Astrocyte of the spinal cord (primary cell): ENCODE measurements at places on chromosomes 5 and 9.

DNA sequence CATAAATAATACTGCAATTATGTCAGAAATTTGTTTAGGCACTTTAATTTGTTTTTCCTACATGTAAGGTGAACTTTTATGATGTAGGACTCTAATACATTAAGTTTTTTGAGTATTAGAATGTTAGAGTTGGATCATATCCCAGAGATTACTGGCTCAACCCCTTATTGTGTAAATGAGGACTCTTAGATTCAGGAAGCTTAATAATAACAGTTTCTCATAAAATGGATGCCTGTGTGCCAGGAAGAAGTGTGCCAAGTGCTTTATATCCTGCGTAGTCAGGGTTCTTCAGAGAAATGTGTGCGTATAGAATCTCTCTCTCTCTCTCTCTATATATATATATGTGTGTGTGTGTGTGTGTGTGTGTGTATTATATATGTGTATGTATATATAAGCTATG is 388.5 kb downstream of the CAAP1 start:
- DNase-seq: no peak

DNA sequence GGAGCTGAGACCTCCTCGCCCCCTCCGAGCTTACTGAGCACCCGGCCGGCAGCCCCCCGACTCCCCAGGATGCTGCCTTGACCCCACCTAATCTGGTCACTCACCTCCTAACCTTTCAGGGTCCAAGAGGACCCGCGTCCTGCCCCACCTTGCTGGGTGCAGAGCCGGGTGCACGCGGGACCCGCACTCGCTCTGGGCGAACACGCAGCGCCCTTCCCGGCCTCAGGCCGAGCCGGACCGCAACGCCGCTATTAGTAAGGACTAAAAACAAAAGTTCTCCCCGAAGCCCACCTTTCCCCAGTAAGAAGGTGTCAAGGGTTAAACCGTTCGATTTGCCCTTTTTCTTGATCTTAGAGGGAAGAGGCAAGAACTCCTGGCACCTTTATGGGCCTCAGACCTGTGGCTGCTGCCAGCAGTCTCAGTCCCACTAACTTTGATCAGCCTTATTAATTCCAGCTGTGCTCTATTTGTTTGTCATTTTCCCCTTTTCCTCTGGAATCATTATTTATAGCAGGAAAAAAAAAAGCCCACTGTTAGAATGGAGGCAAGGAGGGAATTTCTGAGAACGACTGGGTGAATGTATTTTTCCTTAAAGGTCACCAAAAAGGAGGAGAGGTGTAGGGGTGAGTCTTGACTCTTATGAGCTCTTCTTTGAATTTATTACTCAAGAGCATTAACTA is 10.5 kb downstream of the IRX2 start:
- DNase-seq: no peak

DNA sequence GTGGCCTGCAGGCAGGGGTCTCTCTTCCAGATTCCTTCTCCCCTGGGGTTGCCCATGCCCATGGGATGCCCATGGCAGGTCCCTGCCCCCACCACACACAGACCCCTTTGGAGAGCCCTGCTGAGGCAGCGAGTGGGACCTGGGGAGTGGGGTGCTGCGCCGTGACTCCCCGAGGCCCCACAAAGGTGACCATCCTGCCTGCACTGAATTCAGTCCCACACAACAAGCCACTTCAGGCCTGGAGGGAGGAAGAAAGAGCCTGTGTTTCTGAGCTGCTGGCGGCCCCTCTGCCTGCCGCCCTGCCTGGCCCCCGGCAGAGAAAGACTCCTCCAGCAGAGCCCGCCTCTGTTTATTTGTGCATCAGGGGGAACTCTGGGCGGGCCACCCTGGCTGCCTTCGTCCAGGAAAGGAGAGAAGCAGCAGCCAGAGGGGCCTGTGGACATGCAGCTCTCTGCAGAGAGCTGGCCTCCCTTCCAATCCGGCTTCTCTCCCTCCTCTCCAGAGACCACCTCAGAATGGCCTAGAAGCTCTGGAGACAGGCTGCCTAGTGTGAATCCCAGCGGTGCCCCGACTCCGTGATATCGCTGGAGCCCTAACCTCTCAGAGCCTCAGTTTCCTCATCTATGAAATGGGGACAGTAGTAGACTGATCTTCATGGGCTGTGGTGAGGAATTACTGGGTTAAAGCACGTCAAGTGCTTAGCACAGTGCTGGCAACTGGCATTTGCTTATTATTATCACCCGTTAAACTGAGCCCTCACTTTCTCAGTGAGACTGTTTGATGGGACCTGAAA is 72.9 kb downstream of the COL27A1 start:
- no peak for DNase-seq

DNA sequence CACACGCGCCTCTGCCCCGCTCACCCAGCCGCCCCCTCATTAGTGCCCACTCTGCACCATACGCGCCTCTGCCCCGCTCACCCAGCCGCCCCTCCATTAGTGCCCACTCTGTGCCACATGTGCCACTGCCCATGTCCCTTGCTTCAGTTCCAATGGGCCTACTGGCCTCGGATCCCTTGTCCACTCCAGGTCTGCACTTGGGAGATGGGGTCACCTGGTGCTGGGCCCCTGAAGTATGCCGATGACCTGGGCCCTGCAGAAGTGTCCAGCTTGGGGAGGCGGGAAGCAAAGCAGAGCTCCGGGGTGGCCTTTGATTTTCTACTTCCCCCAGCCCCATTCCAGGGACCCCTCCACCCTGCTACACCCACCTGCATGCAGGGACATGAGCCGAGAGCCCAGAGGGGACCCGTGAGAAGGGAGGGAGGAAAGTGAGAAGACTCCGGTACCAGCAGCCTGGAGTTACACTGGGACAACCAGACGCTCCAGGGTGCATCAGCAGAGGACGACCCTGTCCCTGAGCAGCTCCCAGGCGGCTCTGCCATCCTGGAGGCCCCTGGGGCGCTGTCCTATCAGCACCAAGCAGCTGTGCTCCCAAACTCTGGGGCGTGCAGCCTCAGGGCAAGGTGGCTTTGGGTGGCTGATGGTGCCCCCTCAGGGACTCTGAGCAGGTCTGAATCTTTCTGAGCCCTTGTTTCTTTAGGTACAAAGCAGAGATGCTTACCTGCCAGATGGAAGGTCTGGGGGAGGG is 140.8 kb downstream of the RXRA start:
- no peak for DNase-seq

DNA sequence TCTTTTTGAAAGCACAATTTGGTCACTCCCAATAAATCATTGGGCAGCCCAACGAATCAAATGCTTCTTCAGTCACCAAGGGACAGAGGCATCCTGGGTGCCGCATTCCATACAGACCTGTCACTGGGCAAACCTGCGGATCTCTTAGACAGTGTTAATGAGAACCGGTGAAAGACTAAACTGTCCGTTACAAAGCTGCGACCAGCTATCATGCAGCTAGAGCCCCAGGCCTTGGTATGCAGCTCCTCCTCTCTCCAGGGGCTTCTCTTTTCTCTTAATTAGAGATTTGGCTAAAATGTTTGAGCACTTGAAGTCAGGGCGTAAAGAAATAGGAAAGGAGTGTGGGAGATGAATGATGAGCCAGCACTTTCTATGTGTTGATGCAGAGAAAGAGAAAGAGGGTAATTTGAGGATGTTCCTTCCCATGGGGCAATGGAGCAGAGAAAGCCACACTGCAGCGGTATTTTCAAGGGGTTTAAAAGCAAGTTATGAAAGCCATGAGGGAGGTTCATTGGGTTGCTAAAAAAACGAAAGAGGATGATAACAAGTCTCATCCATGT is 175.3 kb downstream of the RFK start:
- peak; percentile 8 for DNase-seq

GRCh38 chr5:36934740-36935356 is 58.3 kb downstream of the NIPBL start:
- DNase-seq: no peak

DNA sequence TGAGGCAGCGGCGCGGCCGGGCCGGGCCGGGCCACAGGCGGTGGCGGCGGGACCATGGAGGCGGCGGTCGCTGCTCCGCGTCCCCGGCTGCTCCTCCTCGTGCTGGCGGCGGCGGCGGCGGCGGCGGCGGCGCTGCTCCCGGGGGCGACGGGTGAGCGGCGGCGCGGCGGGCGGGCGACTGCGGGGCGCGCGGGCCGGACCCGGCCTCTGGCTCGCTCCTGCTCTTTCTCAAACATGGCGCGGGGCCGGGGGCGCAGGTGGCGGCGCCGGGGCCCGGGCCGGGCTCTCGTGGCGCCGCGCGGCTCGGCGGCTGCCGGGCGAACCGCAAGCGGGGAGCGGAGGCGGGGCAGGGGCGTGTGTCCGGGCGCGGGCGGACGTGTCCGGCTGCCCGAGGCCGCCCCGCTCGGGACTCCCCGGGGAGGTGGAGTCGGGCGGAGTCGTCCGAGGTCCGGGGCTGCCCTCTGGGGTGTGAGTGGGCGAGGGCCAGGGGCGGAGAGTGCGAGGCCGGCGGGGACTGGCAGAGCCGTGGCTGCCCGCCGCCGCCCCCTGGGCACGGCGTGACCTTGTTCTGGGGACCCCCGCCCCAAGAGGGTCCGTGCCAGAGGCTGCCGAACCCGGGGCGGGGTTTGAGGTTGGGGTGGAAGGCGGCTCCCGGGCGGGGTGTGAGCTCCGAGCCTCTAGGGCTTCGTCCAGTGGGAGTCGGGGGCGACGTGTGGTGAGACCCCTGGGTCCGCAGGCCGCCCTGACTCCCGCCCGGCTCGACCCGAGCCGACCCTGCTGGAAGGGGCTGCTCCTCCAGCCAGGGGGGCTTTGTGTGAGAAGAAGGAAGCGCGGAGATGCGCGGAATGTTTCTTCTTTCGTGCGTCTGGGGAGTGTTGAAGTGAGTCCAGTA is 485 bp downstream of the TGFBR1 start:
- DNase-seq: peak; percentile 73

GRCh38 chr9:73280113-73280512 is 128.4 kb downstream of the ANXA1 start:
- DNase-seq: no peak

GRCh38 chr9:74948937-74949336 is 3.8 kb downstream of the C9orf40 start:
- DNase-seq: no peak
